ENCODE measurements at places on chromosomes 13 and 19.

GRCh38 chr13:33411312-33411711 lies 125.8 kb upstream of the STARD13 start:
- DNase-seq = no peak

DNA sequence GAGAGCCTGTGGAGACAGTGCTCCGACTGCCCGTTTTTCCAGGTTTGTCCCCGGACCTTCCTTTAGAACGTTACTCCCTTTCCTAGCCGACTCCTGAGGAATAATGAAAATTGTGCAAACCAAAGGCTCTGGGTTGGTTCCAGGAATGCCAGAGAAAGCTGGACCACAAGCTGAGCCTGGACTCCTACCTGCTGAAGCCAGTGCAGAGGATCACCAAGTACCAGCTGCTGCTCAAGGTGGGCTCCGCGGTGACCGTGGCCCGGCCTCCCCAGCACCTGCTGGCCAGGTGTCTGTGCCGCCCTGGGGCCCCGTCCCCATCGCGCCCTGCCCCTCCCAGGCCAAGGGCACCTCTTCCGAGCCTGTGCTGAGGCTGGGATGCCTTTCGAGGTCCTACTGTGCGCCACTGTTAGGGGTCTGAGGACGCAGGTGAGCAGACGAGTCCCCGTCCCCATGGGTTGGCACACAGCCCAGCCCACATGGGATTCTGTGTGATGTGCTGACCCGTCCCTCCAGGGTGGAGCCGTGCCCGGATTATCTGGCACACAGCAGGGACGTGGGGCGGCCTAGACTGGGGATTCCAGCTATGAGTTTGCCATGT lies 20.5 kb upstream of the F7 start:
- DNase-seq = no peak

- no peak for DNase-seq
These were observed 28.1 kb downstream of the MICOS13 start for GRCh38 chr19:5652261-5652660.

DNA sequence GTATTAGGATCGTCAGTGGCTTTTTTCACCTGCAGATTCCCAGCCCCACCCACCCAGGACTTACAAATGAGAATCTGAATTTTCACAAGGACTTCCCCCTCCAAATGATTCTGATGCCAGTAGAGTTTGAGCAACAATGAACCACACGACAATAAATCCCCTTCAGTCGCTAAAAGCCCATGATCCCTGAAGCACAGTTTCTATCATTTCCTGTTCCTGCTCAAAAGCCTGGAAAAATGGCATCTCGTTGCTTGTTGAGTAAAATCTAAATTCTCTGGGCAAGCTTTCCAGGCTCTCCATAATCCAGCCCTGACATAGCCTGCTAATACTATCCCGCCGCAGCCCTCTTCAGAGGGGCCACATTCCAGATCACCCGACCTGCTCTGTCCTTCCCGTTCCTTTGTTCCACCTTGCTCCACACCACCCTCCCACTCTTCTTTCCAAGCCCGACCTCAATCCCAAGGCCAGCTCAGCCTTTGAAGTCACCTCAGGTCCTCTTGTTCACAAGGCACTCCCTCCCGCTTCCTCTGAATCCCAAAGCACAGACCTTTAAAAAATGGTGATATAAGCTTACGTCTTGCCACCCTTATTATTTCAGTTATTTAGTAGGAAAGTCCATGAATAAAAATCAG lies 67.9 kb downstream of the NUFIP1 start:
- DNase-seq = no peak

- DNase-seq = no peak
These were observed 49.9 kb downstream of the EDNRB start for GRCh38 chr13:77868717-77869116.

DNA sequence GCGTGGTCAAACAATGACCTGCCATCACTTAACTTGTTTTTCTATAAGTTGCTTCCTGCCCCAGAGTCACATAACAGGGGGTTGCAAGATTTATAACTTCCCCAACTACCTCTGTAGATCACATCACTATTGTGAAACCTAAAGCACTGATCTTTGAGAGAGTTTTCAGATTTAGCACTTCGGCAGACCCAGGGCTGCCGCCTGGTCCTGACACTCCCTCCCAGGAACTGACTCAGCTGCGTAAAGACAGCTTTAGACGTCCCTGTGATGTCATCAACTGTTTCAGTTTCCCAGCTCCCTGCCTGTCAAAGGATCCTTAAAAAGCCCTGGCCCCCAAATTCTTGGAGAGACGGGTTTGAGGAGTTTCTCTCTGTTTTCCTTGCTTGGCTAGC lies 33.3 kb downstream of the IGFL2 start:
- DNase-seq = no peak

DNA sequence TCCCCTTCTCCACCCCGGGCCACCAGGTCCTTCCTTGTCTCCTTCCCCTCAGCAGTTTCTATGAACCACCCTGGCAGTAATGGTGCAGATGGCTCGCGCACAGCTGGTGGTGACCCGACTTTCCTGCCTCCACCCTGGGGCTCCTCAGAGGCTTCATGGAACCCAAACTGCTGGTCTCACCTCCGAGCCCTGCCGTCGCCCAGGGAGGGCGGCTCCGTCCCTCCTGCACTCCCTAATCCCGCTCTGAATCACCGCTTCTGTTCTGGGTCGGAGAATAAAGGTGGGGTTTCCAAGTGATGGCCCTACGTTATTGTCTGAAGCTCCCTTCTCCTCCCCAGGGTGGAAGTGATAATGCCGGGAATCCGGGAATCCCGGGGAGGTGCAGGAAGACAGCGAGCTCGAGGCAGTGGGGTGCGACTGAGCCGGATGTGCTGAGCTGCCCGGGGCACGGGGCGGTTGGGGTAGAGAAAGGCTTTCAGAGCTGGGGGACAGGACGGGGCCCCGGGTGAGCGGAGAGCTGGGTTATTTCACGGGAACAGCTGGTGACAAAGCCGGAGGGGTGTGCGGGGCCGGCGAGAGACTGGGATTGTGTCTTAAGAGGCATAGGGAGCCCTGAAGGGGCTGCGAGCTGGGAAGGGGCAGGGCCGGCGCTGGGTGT lies 711 bp downstream of the FUT2 start:
- DNase-seq = no peak

DNA sequence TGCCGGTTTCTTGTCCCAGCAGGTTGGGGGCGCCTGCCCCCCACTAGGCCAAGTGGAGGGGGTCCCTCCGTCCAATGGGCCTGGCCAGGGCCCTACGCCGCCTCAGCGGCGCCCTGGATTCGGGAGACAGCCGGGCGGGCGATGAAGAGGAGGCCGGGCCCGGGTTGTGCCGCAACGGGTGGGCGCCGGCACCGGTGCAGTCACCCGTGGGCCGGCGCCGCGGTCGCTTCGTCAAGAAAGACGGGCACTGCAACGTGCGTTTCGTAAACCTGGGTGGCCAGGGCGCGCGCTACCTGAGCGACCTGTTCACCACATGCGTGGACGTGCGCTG lies 6.2 kb downstream of the KCNJ14 start:
- DNase-seq = no peak

- DNase-seq = no peak
These were observed 32.0 kb downstream of the SLC7A9 start for GRCh38 chr19:32837531-32837930.

DNA sequence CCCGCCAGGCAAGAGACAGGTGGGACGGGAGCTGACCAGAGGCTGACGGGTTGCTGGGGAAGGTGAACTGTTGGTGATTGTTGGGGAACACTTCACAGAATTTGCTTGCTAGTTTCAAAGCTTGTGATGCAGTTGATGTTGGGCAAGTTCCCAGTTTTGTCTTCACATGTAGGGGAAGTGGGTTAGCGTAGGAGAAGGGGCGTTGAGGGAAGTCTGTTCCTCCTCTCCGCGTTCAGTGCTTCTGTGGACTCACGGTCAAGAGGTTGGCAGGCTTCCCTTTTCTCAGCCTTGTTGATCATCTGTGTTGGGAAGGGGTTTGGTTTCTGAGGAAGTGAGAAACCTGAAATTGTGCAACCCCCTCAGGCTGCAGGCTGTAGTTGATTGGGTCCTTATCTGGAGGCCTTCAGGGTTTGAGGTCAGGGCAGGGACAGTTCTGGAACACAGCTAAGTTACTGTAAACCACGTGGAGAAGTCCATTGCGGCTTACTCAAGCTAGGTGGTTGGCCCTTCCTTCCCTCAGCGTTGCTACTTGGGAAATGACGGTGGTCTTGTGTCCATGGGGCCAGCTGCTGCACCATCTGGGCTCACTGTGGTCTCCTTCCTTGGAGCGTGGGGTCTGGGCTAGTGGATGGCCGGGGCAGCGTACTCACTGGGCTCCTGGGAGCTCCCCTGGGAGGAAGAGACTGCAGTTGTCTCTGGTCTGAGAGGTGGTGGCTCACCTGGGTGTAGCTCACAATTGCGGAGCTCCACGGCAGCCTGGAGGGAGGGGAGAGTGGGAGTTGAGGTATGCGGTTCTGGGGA lies 7.5 kb downstream of the RPS9 start:
- DNase-seq = no peak

- DNase-seq = no peak
These were observed 364.4 kb downstream of the DCT start for GRCh38 chr13:94115054-94115453.

DNA sequence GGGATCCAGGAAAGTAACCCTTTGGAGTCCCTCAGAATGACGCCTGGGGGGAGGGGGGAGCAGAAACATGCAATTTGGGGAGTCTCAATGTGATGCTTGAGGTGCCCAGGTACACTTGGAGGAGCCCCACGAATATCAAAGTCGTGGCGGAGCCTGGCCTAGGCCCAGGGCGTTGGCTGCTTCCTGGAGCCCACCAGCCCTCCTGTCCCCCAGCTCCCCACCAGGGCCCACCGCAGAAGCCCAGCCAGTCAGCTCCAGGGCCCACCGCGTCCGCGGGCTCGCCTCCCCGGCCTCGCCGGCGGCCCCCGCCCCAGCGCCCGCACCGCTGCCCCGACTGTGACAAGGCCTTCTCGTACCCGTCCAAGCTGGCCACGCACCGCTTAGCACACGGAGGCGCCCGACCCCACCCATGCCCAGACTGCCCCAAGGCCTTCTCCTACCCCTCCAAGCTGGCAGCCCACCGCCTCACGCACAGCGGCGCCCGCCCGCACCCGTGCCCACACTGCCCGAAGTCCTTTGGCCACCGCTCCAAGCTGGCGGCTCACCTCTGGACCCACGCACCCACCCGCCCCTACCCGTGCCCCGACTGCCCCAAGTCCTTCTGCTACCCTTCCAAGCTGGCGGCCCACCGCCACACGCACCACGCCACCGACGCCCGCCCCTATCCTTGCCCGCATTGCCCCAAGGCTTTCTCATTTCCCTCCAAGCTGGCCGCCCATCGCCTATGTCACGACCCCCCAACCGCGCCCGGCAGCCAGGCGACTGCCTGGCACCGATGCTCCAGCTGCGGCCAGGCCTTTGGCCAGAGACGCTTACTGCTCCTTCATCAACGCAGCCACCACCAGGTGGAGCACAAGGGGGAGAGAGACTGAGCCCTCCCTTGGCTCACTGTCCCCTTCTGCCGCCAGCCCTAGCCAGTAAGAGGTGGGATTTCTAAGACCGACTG lies 2.1 kb downstream of the ZNF575 start:
- no peak for DNase-seq

DNA sequence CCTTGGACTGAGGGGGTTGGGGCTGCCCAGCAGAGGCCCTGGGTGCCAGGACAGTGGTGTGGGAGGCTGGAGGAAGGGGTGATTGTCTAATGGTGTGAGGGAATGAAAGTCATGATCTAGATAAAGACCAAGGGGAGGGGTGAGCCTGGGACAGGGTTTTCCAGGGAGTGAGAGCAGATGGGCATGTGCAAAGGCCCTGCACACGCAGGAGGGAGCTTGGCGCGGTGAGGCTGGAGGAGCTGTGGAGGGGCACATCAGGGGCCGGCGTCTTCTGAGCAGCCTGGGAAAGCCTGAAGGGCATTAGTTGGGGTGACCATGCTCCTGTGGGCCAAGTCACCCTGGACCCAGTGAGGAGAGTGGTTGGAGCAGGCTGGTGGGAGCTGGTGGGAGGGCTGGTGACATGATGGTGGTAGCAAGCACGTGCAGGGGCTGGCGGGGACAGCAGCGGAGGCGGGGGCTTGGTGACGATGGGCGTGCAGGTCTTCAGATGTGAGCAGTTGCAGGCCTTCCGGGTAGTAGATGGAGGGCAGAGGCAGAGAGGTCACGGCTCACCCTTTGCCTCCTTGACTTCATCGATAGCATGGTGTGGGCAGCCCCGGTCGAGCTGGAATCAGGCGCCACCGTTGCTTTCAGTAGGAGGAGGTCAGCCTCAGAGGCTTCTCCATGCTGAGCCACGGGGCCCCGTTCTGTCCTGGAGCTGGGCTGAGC lies 20.2 kb upstream of the F2RL3 start:
- no peak for DNase-seq

- no peak for DNase-seq
These were observed 22.7 kb downstream of the HPN start for GRCh38 chr19:35063940-35064818.

DNA sequence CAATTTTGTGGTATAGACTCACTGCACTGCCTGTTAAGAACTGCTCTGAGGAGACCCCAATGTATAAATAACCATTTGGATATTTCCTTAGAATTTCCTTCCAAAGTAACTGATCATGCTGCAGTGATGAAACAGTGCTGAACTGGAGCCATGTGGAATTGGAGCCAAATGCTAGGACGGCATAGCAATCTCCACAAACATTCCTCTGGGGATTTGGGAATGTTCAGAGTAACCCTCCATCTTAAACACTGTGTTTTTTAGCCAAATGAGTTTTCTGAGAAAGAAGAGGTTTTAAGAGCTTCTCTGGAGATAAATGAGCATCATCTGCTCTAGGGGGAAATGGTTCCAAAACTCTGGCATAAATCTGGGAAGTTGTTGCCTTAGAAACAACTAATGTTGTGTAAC lies 98.2 kb downstream of the OLFM4 start:
- DNase-seq = no peak

DNA sequence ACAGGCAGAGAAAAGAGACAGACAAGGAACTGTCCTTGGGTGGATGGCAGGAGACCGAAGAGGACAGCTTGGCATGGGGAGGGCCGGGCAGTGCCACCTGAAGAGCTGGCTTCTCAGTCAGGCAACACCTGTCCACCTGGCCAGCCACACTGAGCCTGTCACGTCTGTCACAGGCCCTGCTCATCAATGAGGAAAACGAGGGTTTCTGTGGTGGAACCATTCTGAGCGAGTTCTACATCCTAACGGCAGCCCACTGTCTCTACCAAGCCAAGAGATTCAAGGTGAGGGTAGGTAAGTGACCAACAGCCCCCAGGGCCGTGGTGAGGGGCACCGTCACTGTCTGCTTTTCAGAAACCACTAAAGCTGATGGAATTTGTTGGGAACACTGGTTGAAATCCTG lies 11.2 kb upstream of the PROZ start:
- no peak for DNase-seq

DNA sequence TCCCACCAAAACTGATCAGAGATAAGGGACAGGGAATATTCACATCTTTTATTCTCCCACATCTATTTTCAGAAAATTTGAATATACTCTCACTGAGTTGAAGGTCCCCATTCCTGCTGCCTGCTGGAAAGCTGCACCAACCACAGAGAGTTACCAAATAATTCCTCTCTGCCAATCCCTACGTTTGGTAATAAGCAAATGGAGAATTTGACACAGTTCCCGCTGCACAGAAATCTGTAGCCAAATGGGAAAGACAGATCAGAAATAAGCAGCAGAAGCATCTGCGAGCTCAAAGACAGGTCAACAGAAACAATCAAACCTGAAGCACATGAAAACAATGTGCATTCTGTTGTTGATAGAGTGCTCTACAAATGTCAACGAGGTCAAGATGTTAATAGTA lies 9.9 kb downstream of the ZNF112 start:
- DNase-seq = no peak

- DNase-seq = no peak
These were observed 5.5 kb upstream of the MAMSTR start for GRCh38 chr19:48724796-48725753.

- DNase-seq = no peak
These were observed 6.6 kb downstream of the AKT2 start for GRCh38 chr19:40278361-40279035.
